ENCODE measurements at places on chromosomes 4 and X. TPM values are rescaled to one million over a fixed set of nuclear protein-coding genes. Genes with fewer than 3 reads are reported as not detected.

Gene DRP2
- polyA plus RNA-seq = 2.1 TPM

Gene SMIM31
- polyA plus RNA-seq = 23.4 TPM

Gene SGMS2
- polyA plus RNA-seq = 35.3 TPM

Gene AR
- 0.45 TPM for polyA plus RNA-seq

Gene CENPVL1
- polyA plus RNA-seq = 0.19 TPM

Gene TASL
- 0.96 TPM for polyA plus RNA-seq

Data from large intestine (tissue), 12 donors.